NCI-H69 (cell line): ENCODE measurements at places on chromosomes 7 and 10.
A peak's percentile ranks its signal among the peaks of the same experiment; 100 is the strongest.

DNA sequence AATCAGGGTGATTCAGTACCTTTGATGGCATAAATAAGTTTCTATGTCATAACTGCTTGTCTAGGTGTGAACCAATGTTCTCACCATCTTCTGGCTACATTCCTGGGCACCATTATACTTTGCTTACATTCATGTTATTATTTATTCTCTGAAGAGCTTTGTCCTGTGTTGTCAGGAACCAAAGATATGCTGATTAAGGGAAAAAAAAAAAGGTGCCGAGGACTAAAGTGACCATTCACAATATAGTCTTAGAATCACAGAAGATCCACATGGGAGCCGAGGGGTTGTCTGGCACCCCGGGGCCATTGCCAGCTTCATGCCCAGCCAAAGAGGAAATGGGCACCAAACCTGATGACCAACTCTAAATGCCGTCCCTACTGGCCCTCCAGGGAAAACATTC is 329.2 kb upstream of the NFE2L3 start:
- no peak for DNase-seq

DNA sequence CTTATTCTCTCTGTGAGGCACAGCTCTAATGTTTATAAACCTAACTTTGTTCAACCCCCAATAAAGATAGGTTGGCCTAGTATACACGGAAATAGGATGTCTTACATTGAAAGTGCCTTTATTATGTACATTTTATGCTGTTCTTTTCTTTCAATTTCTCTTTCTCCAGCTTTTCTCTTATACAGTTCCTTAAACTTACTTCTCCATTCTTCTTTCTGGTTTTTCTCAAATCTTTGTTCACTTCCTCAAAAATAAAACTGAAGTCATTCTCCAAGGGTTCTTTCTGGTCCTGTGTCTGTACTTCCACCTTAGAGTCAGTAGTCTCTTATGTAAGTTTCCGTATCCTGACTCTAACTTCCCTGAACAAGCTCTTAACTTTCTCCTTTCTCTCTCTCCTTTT is 29.2 kb upstream of the NAMPT start:
- DNase-seq = no peak

DNA sequence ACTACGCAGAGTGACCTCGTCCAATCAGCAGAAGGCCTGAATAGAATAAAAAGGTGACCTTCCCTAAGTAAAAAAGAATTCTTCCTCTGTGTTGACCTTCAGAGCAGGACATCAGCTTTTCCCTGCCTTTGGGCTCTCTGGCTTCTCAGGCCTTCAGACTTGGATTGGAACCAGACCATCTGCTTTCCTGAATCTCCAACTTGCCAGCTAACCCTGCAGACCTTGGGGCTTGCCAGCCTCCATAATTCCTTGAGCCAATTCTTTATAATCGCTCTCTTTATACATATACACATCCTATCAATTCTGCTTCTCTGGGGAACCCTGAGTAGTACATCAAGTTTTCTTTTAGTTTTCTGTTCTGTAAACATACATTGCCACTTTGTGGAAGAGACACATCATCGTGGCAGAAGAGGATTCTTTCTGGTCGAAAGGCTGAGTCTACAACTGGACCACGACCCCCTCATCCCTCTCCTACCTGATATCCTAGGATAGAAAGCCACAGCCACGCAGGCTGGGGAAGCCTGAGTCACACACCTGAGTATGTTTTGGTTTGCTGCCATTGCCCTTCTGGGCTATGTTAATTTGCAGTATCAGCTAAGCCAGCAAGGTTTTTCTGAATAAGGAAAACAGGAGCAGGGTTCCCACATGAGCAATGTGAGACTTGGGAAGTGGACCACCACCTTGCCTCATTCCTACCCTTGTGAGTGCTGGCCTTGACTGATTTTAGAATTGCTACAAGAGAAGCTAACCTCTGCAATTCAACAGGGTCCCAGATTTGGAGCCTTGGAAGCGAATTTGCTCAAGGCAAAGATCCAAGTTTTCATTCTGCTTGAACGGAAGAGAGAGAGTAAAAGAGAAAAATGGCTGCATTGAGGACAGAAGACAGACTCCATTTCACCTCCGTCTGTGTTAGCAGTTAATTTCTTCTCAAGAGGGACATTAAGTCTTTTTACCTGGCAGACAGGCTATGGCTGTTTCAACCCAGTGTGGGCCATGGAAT is 445.2 kb upstream of the FZD8 start:
- no peak for DNase-seq

GRCh38 chr7:68925241-68925640 is 673.0 kb upstream of the AUTS2 start:
- peak; percentile 82 for DNase-seq

GRCh38 chr10:111077479-111077784 is 603 bp downstream of the ADRA2A start:
- DNase-seq = no peak

DNA sequence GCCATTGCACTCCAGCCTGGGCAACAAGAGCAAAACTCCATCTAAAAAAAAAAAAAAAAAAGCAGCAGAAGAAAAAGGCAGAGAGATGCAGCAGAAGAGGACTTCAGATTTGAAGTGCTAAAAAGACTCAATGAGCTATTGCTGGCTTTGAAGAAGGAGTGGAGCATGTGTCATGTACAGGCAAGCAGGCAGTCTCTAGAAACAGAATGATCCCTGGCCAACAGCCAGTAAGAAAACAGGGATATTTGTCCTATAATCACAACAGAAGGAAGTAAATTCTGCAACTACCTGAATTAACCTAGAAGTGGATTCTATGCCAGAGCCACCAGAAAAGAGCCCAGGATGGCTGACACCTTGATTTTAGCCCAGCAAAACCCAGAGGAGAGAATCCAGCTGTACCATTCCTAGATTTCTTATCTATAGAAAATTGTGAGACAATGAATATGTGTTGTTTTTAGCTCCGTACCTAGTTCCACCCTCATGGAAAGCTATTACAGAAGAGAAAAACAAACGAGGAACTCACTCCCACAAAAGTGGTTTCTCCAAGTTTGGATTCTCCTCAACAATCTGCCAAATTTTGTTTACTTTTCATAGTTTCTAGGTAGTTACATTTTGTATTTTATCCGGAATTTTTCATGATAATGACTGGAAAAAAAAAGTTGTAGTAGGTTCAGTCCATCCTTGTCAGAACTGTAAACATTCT is 198.2 kb upstream of the GNAI1 start:
- DNase-seq = peak; percentile 60

- peak; percentile 0 for DNase-seq
These were observed at the start of gene DOCK1 for GRCh38 chr10:126904818-126905701. DOCK1 (plus strand) TSS chr10:126905428; CDS start chr10:126905518, 90 bp downstream.

DNA sequence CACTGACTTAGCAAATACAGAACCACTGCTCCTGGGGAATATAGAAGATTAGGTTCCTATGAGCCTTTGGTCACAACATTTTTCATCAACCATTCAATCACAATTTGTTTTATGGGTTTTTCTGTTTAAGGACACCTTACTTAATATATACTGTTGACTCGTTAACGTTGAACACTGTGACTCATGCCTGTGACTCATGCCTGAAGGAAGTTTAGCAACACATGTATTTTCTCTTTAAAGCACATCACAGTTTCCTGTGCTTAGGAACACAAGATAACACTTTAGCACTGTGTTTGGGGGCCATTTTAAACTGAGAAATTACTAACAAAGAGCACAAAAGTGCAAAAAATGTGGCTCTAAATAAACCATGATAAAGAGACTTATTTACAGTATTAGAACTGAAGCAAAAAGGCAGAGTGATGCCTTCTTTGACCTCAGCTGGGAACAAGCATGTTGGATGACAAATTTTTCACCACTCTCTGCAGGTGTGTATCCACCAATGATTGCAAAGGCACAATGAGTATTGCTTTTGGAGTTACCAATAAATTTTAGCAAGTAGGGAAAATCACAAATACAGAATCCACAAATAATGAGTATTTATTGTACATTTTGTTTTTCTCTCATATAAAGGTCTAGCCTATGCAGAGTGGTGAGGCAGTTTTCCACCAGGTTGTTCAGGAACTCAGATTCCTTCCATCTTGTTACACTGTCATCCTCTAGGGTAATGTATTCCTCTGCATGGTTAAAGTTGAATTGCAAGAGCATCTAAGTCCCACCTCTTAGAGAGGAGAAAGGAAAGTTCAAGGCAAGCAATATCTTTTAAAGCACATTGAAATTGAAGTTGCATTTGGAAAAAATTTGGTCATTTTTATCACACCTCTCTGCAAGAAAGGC is 7.3 kb downstream of the FGFBP3 start:
- DNase-seq = peak; percentile 43

DNA sequence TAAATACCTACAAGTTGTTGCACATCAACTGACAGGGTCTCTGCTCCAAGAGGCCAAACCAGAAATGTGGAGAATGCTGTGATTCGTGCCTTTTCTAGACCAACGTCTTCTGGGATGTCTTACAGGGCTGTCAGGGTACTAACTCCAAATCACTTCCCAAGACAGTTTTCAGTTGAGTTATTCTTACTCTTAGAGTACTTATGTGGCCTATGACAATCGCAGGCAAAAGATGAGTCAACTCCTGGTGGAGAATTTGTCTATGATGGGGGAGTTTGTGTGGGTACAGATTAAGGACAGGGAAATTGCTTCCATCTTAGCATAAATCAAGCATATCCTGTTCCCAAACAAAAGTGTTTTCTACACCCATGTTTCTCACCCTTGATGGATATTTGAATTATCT is 734.8 kb downstream of the TNS3 start:
- no peak for DNase-seq

GRCh38 chr10:54900584-54900983 is 99.6 kb upstream of the PCDH15 start:
- DNase-seq = no peak

GRCh38 chr10:101567165-101568006 is 20.7 kb downstream of the POLL start:
- peak; percentile 46 for DNase-seq

GRCh38 chr7:36736090-36736898 is 12.0 kb upstream of the AOAH start:
- no peak for DNase-seq

- peak; percentile 96 for DNase-seq
These were observed 204.6 kb downstream of the IMMP2L start for GRCh38 chr7:111357691-111358090.

DNA sequence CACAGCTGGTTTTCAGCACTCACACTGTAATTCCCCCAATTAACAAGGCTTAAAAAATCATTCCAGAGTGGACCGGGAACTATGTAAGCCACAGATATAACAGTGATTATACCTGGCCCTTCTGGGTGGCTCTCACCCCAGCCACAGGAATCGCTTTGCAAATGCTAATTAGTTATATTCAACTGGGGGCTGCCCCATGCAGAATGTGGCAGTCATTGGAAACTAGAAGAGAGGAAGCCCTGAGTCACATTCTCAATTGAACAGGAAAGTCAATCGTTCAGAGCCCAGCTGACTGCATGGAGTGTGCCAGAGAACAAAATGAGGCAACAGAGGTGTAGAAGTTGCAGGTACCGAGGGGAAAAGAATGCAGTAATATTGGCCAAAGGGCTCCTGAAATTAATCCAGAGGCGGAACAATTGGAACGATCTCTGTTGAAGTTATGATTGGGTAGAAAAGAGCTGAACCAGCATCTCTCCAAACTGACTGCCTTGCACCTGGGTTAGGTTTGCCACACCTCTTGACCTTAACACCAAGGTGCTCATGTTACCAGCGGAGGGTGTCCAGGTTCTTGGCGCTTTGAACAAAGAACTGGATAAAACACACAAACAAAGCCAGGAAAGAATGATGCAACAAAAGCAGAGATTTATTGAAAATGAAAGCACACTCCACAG is 909.7 kb upstream of the AUTS2 start:
- peak; percentile 93 for DNase-seq

GRCh38 chr7:36625247-36625646 is 99.0 kb downstream of the AOAH start:
- no peak for DNase-seq

GRCh38 chr10:78254013-78254412 is 220.3 kb downstream of the RPS24 start:
- no peak for DNase-seq

DNA sequence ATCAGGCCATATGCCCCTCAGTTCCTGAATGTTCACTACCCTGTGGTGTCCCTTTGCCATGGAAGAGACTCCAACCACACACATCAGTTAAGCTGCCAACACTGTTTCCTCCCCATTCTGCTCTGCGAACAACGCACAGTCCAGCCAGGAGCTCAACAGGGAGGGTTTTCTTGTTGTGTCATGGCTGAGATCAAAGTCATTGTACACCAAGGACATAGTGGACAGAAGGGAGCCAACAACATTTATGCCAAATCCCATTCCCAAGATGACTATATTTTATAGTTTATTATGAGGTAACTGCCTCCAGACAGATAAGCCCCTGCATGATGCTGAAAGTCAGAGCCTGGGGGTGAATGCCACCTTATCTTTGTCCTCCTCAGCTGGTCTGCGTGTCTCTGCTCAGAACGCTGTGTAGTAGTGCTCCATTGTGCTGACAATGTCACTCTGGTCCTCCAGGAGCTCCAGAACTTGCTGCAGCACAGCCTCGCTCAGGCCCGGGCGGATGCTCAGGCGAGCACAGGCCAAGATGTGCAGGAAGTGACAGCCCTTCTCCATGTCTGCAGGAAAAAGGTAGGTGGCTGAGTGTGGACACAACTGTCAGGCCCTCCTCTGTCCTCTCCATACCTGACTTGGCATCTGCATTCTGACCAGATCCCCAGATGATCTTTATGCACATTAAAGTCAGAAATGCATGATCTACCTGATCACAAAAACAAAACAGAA is 27.1 kb upstream of the SH3PXD2A start:
- peak; percentile 38 for DNase-seq

DNA sequence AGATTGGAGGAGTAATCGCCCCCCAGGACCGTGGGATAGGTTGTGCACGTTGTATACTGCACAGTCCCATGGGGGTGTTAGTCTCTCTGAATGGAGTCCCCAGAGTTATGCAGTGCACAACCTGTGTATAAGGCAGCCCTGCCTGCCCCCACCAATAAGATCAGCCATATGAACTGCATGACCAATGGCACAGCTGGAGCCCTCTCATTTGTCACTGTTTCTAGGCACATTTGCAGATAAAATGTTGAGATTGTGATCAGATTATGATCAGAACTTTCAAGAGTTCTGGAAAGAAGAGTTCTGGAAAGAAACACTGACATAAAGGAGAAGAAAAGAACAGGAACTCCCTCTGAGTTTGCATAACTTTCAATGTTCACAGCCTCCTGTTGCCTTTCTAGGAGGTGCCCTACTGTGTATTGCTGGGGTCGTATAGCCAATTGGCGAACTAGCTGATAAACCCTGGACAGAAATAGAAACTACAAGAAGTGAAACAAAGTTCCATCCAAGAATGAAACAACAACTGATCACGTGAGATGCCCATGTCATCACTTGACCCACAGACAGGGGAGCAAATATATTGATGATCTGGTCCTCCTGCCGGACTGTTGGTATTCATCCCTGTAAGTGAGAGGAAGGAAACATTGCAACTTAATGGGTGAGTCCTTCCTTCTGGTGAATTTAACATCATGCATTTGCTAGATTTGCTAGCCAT is 49.6 kb upstream of the TOMM7 start:
- DNase-seq = no peak
